ENCODE measurements at places on chromosomes 11 and 22.

DNA sequence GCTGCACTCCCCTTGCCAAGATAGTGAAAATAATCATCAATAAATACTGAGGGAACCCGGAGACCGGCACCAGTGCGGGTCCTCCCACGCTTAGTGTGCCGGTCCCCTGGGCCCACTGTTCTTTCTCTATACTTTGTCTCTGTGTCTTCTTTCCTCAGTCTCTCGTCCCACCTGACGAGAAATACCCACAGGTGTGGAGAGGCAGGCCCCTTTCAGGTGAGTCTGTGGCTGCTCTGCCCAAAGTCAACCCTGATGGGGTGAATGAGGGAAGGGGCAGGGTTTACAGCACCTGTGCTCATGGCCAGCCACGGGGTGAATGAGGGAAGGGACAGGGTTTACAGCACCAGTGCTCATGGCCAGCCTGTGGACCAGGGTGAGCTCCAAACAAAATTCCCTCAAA, 4.7 kb downstream of the BET1L start:
- DNase-seq: no peak

GRCh38 chr11:45038923-45039322, 88.2 kb upstream of the TP53I11 start:
- no peak for DNase-seq

DNA sequence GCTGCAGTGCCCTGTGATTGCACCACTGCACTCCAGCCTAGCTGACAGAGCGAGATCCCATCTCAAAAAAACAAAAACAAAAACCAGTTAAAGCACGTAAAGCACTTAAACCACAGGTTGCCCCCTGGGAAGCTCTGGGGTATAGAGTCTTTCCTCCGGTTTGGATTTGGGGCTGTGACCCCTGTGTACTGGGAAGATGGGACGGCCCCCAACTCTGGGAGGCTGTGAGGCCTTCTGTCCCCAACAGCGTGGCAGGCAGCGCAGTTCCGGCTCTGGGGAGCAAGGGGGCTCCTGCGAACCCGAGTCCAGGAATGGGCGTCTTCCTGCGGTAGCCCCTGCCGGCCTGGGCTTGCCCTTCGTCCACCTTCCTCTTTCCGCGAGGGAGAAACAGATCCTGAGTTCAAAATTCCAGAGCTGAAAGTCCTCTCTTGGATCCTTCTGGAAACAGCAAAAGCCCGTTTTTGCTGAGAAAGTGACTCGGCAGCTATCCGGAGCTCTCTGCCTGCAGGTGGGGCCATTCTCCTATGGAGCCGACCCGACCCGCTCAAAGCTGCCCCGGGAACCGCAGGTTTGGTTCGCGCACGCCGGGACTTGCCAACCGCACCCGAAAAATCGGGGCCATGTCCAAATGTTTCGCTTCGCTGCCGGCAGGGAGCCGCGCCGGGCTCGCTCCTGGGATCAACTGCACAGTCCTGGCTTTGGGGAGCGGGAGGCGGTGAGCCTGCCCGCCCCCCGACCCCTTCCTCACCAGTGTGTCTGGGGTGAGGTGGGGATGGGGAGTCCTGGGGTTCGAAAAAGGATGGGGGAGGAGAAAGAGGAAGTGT, 36.3 kb upstream of the POLA2 start:
- DNase-seq: peak; percentile 57

DNA sequence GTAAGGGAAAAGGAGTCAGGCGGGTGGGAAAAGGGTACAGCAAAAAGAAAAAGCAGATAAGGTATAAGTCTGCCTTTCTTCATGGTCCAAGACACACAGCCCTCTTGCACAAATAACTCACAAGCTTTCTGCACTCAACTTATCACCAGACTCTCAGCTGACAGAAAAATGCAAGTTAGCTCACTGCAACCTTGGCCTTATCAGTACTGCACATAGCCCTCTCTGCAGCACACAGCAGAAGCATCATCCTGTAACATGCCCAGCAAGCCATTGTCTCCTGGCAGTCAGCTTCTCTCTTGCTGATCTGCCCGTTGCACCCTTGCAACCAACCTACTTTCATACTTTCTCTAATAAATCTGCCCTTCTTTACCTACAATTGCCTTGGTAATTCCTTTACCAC, 5.8 kb downstream of the ZBTB44 start:
- no peak for DNase-seq

- DNase-seq: no peak
Measured at GRCh38 chr11:66345316-66345649, 379 bp upstream of the BRMS1 start.

DNA sequence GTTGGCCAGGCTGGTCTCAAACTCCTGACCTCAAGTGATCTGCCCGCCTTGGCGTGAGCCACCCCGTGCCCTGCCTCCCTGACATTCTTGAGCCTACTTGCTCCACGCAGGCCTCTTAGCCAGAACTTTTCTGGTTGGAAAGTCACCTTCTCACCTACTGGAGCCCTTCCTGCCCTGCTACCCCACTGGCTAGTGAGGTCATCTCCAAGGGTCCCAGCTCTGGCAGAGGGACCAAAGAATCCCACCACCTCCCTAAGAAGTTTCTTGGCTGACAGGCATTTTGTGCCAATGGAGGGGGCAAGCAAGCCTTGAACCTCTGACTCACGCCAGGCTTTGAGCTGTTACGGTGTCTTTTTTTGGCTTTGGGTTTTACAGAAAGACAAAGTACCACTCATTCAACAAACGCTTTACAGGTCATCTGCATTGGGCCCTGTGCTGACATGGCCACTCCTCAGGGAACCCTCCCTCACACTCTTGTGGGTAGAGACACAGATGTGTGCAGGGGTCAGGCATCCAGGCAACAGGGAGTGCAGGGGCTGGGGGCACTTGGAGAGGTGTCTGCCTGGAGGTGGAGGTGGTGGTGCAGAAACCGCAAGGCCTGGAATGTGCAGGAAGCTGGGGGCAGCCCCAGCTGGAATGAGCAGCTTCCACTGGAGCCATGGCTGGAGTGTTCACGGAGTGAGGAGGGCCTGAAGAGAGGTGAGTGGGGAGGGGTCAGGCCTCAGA, 27.1 kb upstream of the WNT11 start:
- no peak for DNase-seq

- no peak for DNase-seq
Measured at GRCh38 chr11:15106201-15106965, 8.3 kb upstream of the INSC start.

DNA sequence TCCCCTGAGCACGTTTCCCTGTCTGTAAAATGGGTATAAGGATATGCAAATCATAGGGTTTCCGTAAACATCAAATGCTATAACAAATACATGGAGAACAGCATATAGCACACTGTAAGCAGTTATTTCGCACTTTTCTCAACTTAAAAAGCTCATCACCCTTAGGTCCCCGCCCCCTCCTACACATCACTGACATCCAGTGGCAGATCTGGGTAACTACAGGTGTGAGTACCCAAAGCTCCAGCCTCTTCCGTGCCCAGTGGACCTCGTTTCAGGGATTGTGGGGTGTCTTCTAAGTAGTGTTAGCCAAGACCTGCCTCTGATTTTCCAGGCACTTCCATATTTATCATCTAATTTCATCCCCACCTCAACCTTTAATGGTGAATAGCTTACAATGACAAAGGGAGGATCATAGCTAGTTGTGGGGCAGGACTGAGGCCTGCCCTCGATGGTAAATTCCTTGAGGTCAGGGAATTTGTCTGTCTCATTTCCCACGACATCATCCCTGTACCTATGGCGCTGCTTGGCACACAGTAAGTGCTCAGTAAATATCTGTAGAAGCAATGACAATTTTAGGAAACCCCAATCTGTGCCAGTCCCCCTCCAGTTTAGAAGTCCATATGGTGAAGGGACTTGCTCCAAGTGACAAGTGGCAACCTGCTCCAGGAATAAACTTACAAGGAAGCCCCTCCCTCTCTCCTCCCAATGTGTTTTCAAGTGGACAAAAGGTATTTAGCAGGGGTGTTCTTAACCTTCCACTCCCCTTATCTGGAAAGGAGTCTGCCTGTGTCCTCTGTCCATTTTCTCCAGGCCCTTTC, 340.5 kb downstream of the TENM4 start:
- DNase-seq: no peak

GRCh38 chr11:73870261-73870660, 6.4 kb downstream of the COA4 start:
- no peak for DNase-seq

DNA sequence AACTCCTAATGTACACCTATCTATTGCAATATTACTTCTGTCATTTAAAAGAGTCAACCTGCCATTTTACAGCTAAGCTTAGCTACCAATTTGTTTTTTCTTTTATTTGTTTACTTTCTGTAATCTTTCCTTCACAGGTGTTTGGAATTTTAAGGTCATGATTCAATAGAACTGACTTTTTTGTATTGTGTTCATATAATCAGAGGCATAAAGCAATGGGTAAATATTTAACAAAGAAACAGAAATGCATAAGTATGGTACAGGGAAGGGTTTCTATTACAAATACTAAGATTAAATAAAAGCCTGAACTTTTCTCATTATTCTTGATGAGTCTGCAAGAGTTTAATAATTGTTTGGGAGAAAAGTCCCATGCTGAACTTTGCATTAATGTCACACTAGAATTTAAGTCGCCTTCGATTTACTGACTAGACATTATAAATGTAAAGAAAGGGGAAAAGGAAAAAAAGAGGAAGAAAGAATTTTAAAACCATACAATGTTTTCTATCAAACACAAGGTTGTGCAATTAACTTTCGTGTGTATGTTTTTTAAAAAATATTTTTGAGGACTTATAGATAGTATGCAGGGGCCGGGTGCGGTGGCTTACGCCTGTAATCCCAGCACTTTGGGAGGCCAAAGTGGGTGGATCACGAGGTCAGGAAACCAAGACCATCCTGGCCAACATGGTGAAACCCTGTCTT, 35.0 kb upstream of the HIPK3 start:
- no peak for DNase-seq

GRCh38 chr22:48474881-48475280, 1352.8 kb downstream of the BRD1 start:
- no peak for DNase-seq

DNA sequence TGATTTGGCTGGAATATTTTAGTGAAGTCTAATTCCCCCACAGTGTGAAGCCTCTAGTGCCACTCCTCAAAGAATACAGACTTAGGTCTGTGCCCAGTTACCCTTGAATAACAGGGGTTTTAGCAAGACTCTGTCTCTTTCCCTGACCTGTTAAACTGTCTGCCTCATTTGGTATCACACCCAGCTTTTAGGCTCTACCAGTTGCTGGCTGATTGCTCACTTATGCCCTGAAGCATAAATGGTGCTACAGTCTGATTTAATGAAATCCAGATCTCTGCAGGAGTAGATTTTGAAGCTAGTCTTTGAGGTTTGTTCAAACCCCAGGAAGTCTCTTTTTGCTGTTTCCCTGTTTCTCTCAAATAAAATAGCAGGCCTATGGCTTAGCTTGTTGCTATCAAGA, 45.2 kb upstream of the LIPT2 start:
- no peak for DNase-seq

DNA sequence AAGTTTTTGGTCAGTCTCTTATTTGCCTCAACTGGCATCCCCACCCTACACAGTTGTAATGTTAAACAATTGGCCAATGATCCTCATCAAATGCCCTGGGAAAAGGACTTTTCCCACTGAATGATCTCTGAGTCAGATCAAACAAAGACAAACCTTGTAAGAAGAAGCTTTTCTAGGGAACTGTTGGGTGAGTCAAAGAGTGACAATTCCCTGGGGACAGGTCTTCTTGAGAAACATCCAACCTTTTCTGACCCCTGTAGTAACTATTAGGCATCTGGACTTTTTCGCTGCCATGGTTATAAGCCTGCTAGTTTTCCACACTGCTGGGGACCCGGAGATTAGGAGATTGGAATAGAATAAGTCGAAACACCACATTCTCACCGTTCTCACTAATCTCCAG, 789.8 kb upstream of the API5 start:
- DNase-seq: no peak

- DNase-seq: no peak
Measured at GRCh38 chr22:36640106-36640672, 63.4 kb downstream of the CACNG2 start.

DNA sequence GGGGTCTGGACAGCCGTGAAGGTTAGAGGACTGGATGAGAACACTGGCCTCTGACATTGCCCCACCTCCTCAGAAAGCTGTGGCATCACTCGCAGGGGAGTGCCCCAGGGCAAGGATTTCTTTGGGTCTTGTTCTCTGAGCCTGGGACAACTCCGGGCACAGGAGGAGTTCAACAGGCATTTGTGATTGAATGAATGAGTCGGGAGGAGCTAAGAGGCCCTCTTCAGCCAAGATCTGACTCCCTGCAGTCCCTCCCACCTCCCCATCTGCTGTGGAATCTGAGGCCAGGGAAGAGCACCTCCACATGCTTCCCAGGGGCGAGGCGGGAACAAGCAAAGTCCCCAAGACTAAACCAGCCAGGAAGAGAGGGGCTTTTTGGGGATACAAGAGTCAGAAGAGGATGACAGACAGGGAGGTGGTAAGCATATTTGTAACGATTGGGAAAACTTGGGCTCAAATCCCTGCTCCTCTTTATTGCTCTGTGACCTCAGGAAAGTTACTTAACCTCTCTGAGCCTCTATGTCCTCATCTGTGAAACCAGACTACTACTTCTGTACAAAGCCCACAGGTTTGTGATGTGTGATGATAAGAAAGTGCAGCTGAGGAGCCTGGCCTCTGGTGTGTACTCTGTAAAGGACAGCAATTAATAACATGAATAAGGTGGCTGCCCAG, 6.4 kb downstream of the TP53I11 start:
- DNase-seq: no peak

- DNase-seq: no peak
Measured at GRCh38 chr22:42194104-42194851, 63.7 kb upstream of the CYP2D6 start.

DNA sequence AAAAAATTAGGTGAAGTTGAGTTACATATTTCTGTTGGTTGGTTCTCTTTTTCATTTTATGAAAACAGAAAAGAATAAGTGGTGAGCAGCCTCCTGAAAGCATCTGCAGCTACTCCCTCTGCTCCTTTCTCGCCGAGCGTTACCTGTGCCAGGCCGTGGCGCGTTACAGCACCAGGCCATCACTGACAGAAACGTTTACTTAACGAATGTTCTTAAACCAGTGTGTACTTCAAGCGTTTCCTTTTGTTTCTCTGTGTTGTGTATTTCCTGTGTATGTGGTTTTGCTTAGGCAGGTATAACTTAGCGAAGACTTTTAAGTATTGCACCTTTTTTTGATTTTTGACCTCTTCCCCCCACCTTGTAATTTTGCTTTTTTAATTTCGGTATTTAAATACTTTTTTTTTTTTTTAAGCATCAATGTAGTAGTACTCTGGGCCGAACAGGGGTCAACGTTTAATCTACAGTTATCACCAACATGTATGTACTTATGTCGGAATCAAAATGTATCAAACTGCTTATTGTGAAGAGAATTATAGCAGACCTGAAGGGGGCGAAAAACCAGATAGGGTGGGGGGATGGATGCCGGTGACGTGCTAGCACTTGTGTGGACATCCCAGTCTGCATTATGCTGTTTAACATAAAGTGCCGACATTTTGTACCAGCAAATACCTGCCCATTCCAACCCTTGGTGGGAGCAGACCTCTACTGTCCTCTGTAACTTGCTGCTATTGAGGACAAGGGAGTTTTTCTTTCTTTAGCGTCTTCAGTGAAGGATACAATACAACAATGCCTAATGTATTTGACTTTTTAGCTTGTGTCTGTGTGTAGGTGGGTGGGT, 21.6 kb upstream of the ADSL start:
- peak; percentile 28 for DNase-seq

GRCh38 chr11:75474240-75474639, 41.2 kb upstream of the KLHL35 start:
- DNase-seq: no peak

GRCh38 chr11:17876827-17877226, 136.0 kb downstream of the SERGEF start:
- DNase-seq: no peak

- DNase-seq: no peak
Measured at GRCh38 chr11:121367001-121367843, 74.7 kb downstream of the SC5D start.
